CD4-positive, alpha-beta T cell treated with Interleukin-15 for 4 hours (primary cell): ENCODE measurements at places on chromosomes 3 and 15.

- DNase-seq, result no peak
Observed at GRCh38 chr3:40620151-40620550, 95.4 kb downstream of the ZNF621 start.

DNA sequence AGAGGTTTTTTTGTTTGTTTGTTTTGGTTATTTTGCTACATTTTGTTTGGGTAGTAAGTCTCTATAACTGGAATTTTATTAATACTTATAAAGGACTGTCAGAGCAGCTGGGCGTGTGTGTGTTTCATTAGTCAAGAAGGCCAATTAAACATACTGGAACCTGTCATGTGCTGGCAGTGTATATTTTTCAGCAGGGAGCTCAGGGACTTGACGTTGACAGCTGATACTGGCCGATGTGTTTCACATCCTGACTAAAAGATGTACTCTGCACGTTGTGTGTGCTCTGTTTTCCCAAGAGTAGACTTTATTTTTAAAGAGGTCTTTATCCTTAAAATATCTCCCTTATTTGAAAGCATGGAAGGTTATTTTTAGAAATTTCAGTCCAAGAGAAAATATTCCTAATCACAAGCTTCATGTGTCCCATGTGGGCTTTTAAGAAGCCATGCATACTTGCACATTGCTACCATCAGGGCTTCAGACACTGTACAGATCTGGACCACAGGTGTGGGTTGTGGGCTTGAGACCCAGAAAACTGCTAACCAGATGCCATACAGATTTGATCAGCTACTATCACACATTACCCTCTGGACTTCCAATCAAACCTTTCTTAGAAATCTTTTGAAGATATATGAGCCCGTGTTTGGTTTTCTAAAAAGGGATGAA lies 135.9 kb downstream of the FEZF2 start:
- no peak for DNase-seq

DNA sequence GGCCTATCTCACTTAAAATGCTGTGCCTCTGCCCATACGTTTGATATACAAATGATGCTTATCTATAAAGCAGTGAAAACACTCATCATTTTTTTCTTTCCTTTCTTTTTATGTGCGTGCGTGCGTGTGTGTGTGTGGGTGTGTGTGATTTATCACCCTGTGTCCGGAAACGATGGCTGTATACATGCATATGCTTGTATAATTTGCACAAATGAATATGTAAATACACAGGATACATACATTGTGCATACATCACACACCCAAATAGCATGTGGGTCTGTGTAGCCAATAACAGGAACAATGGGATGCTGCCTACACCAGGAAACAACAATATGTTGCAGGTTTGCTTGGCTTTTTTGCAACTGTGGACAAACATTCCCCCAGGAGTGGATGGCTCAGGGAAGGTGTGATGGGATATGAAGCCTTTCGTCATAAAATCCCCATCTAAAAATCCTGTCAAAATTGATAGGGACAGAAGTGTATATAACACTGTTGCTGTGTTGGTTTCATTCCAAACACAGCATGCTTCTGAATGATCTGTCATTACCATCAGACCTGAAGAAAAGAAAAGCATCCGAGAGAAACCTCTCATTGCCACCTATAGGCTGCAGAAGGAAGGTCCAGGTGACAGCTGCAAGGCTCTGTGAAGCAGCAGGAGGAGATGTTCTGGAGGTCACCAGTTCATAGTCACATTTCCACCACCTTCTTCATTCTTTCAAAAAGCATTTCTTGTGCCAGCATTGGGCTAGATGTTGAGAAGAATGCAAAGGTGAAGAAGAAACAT lies 503.9 kb upstream of the NR2F2 start:
- DNase-seq, result no peak

GRCh38 chr15:60122691-60123090 lies 118.6 kb downstream of the FOXB1 start:
- no peak for DNase-seq

- no peak for DNase-seq
Observed at GRCh38 chr3:25460751-25461150, 32.7 kb downstream of the RARB start.
